ENCODE measurements at places on chromosomes 11 and 22.

GRCh38 chr11:130122141-130122575 is 37.4 kb upstream of the ST14 start:
- DNase-seq = no peak

DNA sequence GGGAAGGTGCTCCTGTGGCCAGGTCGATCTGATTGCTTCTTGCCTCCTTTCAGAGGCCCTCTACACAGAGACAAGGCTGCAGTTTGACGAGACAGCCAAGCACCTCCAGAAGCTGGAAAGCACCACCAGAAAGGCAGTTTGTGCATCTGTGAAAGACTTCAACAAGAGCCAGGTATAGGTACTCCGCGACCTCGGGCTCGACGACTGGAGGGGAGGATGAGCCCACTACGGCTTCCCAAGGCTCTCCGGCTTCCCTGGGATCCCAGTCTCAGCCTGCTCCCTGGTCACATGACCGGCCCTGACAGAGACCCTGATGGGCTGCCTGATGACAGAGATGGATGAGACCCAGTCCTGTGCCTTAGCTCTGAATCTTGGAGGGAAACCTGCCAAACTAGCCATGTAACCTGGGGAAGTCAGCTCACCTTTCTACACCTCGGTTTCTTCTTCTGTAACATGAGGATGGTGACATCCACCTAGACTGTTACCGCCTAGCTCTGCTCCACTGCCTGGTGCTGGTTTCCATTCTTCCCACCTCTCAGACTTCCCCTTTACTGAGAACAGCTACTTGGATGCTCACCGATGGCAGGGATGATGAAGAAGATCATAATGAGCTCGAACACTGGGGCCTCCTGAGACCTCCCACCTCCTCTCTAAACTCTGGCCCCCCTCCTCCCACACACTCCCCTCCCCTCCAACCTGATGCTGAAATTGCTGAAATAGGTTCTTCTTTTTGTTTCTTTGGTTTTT is 8.9 kb downstream of the RIBC2 start:
- no peak for DNase-seq

- no peak for DNase-seq
These were observed 75.5 kb upstream of the CD44 start for GRCh38 chr11:35063488-35063931.

- DNase-seq = peak; percentile 37
These were observed 33.0 kb downstream of the PTPRJ start for GRCh38 chr11:48013269-48013901.

GRCh38 chr11:33860926-33861325 is 30.9 kb downstream of the LMO2 start:
- DNase-seq = no peak

DNA sequence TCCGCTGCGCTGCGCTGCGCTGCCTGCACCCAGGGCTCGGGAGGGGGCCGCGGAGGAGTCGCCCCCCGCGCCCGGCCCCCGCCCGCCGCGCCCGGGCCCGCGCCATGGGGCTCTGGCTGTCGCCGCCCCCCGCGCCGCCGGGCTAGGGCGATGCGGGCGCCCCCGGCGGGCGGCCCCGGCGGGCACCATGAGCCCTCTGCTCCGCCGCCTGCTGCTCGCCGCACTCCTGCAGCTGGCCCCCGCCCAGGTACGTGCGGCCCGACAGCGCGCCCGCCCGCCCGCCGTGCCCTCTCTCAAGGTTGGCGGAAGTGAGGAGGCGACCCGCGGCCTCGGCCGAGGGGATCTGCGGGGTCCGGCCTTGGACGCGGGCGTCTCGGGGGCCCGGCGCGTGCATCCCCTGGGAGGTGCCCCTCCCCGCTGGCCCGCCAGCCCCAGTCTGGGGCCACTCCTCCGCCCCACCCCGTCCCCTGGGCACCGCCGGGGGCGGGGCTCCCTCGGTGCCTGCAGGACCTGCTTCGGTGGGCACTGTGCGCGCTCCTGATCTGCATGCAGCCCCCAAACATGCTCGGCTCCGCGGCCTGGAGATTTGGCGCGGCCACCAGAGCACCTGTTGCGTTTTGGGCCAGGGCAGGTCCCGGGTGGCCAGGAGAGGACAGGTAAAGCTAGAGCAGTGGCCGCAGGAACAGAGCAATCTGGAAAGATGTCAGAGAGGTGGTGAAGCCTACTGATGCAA is 429 bp downstream of the VEGFB start:
- no peak for DNase-seq
